H4 (cell line): ENCODE measurements at places on chromosomes 12 and 14. TPM values are rescaled to one million over a fixed set of nuclear protein-coding genes. Genes with fewer than 3 reads are reported as not detected.
A peak's percentile ranks its signal among the peaks of the same experiment; 100 is the strongest.

DNA sequence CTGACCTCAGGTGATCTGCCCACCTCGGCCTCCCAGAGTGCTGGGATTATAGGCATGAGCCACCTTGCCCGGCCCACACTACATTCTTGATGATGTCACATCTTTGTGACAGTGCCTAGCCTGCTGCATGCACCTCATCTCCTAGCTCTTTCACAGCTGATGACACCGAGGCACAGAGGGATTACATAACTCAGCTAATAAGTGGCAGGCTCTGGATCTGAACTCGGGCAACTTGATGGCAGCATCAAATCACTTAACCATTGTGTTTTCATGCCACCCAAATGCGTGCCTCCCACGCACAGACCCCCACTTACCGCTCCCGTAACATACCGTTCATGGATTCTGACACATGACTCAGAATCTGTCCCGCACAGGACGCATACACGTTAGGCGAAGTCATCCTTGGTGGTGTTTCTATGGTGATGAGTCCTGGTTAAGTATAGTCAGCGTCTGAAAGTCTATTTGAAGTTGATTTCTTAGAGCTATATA is 7.4 kb downstream of the TMEM120B start:
- DNase-seq = peak; percentile 51

- DNase-seq = no peak
These were observed 542.4 kb downstream of the DIO2 start for GRCh38 chr14:79668951-79669350.

Gene SERPINA10
- total RNA-seq = not detected in 2 replicates

- DNase-seq = no peak
These were observed 1.9 kb downstream of the PPP1R12A start for GRCh38 chr12:79933043-79933442.

GRCh38 chr12:39772821-39773259 is 153.2 kb upstream of the ABCD2 start:
- DNase-seq = no peak

DNA sequence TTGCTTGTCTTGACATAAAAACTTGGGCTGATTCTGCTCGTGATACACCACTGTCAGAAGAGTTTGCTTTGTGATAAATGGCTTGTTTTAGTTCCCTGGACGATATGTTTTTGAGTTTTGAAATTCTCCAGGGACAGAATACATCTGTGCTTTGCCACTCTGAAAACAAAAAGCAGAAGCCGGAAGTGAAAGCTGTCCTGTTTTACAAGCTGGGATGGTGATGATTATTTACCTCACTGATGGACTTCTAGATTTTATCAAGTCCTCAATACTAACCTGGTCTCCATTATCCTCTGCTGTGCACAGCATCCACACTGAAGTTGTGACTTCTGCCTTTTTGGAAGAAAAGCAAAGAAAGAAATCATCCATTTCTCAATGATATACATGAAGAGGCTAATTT is 251.6 kb downstream of the TRHDE start:
- no peak for DNase-seq

DNA sequence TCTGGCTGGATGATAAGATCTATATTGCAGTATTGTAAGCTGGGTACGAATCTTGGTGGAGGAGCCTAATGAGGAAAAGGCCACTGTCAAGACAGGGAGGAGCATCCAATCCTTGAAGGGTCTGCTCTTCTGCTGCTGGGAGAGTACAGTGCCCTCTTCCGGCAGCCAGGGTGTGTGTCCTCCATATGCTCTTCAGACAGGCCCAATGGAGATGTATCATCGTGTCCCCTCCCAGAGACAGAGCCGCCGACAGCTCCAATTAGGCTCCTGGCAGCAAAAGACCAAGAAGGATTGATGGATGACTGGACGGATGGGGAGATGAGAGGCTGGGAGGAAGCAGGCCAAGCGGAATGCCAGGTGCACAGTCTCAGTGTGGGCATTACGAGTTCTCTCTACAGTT is 51.6 kb upstream of the PIWIL1 start:
- no peak for DNase-seq
